ENCODE measurements at places on chromosomes 4 and X.

DNA sequence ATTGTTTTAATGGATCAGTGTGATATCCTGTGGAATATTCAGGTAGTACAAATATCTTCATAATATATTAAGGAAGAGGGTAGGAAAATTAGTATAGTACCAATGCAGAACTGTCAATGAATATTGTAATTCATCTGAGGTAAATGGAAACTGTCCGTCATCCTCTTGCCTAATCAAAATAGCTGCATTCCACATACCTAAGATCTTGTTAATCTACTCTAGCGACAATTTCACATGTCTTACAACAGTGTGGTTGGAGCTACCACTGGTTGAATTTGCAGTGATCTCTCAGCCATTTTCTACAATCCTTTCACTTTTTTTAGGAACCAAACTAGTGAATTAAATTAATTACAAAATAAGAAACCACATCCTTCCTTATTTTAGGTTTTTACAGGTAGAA lies 117.5 kb downstream of the PCDH18 start:
- no peak for DNase-seq

GRCh38 chrX:11913001-11913400 lies 155.0 kb downstream of the MSL3 start:
- no peak for DNase-seq

DNA sequence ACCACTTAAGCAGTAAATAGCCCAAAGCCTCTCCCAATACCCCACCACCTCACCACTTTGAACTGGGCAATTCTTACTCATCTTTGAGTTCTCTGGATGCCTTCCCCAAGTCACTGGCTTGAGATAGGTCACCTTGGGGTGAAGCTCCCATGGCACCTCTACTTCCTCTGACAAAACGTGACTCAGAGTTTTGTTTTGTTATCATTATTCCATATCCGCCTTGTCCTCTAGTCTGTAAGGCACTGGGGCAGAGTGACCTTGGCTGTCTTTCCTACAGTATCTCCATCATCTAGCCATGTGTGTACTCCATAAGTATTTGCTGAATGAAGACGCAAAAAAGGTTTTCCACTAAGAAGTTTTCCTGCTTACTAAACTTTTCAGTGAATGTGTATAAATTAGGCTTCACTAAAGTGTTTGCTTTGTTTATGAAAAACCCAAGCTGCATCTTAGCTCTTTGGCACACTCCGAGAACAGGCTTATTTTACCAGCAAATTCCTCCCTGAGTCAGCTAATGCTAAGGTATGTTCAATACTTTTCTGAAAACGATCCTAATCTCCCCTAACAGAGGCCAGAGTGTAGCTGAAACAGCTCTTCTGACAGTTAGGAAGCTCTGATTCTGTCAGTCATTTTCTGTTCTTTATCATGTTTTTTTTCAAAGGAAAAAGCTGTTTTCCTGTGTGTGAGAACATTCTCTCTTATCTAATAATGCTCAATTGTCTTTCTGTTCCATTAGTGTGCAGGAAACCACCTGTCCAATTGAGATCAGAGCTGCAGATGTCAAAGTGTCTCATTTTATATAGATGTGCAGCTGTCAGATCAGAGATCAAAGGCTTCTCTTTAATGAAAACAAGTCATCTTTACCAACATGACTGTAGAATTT lies 30.2 kb upstream of the TSPAN5 start:
- peak; percentile 20 for DNase-seq

DNA sequence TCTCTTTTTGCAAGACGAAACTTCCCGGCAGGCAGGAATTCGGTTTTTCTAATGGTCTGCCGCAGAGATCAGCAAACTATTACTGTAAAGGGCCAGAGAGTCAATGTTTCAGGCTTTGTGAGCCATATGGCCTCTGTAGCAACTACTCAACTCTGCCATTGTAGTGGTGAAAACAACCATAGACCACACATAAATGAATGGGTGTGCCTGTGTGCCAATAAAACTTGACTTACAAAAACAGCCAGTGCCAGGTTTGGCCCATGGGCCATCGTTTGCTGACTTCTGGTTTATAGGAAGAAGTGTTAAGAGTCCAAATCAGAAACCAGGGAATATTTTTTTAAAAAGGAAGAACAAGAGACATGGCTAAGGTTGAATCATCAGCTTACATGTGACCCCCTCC lies 163.0 kb downstream of the SH3KBP1 start:
- DNase-seq: no peak

- peak; percentile 24 for DNase-seq
These were observed 17.3 kb upstream of the CWH43 start for GRCh38 chr4:48968814-48969213.
